ENCODE measurements at places on chromosomes 3 and 15. TPM values are rescaled to one million over a fixed set of nuclear protein-coding genes. Genes with fewer than 3 reads are reported as not detected.

DNA sequence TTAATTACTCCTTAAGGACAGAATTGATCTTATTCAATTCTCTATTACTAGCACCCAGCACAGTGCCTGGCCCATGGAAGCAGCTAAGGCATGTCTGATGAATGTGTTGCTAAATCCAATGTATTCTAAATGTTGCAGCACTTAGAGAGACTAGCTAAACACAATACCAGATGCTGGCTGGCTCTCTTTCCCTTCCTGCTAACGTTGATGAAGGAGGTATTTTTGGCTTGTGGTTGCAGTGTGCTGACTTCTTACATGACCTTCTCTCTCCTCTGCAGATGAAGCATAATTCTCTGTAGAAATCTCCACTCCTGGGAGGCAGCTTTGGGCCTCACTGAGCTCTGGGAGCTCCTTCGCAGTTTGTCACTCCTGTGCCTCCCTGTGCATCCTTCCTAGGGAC, 183.6 kb downstream of the PEX5L start:
- DNase-seq, result no peak

The OXTR gene
- total RNA-seq, result not detected

DNA sequence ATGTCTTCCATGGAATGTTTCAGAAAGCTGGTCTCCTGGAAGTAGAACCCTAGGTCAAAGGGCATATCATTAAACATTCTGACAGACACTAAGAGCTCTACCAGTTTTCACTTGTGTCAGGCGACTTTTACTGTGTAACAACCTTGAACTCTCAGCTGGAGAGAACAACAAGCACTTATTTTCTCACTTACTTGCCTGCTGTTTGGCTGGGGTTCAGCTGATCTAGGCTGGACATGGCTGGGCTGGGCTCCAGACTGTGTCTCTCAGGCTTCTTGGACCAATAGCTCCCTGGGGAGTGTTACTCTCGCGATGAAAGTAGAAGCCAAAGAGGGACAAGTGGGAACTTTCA, 527.3 kb downstream of the SHQ1 start:
- no peak for DNase-seq

DNA sequence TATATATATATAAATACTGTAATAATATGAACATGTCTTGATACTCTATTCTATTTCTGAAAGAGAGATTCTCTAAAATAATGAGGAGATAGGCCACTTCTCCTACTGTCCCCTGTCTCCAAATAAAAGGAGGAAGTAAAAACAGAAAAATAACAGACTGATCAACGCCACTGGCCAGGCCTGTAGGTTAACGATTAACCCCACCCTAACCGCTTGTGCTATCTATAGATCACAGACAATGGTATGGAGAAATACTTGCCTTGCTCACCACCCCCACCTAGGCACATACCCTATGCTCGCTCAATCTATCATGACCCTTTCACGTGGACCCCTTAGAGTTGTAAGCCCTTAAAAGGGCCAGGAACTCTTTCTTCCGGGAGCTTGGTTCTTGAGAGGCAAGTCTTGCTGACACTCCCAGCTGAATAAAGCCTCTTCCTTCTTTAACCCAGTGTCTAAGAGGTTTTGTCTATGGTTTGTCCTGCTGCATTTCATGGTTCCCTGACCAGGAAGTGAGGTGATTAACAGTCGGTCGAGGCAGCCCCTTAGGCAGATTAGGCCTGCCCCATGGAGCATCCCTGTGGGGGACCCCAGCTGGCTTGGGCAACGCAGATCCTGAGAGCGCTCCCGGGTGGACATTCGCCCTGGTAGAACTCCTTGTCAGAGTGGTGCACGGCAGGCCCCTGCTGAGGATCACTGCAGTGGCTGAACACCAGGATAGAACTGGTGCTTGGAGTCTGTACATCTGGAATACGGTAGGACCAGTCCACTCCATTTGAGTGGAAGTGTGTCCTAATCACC, 521.8 kb upstream of the CNTN3 start:
- DNase-seq, result no peak

DNA sequence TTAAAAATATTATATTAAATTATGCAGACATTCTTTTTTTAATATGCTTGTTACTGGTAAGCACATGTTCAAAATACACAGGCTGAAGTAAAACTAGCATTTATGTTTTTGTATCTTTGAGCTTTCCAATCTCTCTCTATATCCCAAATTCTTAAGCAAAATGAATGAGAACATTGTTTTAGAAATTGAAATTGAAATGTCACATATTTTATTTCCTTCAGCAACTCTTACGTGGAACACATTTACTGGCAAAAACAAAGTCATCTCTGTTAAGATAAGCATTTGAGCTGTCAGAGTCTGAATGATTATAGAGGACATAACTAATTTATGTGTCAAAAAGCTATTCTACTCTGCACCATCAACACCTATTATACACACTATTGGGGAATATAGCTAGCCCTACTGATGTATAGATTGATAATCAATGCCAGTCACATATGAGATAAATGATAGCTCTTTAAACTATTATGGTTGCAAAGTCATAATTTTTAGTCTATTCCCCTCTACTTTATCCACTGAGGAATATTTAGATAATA, 535.4 kb upstream of the BCHE start:
- no peak for DNase-seq

The EPHA3 gene
- total RNA-seq, result not detected

- DNase-seq, result no peak
These were observed 22.4 kb downstream of the FBXW12 start for GRCh38 chr3:48394391-48394790.

The ZNF502 gene
- 5.8 TPM for total RNA-seq

- no peak for DNase-seq
These were observed 26.9 kb downstream of the NEK10 start for GRCh38 chr3:27342267-27342666.

The FOXL2 gene
- 0.11 TPM for total RNA-seq

The SAMD7 gene
- not detected for total RNA-seq

- no peak for DNase-seq
These were observed 370.6 kb upstream of the PROK2 start for GRCh38 chr3:72155391-72156064.

DNA sequence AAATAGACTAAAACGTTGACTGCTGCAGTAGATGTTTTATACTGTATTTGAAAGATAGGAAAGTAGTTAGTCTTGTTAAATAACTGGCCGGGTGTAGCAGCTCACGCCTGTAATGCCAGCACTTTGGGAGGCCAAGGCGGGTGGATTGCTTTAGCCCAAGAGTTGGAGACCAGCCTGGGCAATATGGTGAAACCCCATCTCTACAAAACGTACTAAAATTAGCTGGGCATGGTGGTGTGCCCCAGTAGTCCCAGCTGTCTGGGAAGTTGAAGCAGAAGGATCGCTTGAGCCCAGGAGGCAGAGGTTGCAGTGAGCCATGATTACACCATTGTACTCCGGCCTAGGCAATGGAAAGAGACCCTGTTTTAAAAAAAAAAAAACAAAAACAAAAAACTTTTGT, 60.5 kb upstream of the ULK4 start:
- no peak for DNase-seq

The ZBTB47 gene
- 0.24 TPM for total RNA-seq

GRCh38 chr15:24924153-24924552, 30.6 kb upstream of the SNRPN start:
- no peak for DNase-seq

GRCh38 chr3:48500656-48501055, 3.3 kb downstream of the SHISA5 start:
- DNase-seq, result no peak

DNA sequence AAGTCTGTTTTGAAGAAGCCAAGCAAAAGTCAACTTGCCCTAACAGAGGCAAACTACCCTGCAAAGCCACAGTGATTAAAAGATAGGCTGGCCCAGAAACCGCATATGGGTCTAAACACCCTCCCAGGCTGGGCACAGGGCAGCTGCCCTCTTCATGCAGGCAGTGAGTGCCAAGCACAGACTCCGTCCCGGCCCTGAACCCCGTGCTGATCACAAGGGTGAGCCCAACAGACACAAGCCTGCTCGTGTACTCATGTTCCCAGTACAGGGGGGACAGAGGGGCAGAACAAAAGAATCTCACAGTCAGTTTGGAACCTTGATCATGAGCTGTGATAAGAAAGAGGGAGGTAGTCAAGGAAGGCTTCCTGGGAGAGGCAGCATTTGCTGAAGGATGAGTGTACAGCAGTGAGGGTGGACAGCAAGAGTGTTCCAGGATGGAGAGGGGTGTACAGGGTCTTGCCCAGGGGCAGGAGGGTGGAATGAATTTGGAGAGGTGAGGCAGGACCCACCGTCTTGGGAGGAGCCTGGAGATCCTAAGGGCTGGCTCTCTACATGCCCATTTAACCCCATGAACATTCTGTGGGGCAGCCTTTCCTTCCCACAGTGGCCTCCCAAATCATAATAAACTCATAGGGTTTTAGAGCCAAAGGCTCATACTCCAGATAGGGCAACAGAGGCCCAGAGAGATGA, 43.2 kb upstream of the PRR23E start:
- DNase-seq, result no peak

GRCh38 chr15:101143321-101143720, 108.5 kb downstream of the CHSY1 start:
- no peak for DNase-seq

DNA sequence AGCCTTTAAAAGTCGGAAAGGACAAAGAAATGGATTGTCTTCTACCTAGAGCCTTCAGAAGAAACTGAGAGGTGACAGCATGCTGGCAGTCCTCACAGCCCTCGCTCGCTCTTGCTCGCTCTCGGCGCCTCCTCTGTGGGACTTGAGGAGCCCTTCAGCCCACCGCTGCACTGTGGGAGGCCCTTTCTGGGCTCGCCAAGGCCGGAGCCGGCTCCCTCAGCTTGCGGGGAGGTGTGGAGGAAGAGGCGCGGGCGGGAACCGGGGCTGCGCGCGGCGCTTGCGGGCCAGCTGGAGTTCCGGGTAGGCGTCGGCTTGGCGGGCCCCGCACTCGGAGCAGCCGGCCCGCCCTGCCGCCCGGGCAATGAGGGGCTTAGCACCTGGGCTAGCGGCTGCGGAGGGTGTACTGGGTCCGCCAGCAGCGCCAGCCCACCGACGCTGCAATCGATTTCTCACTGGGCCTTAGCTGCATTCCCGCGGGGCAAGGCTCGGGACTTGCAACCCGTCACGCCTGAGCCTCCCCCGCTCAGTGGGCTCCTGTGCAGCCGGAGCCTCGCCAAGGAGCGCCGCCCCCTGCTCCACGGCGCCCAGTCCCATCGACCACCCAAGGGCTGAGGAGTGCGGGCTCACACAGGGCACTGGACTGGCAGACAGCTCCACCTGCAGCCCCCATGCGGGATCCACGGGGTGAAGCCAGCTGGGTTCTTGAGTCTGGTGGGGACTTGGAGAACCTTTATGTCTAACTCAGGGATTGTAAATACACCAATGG, 953.8 kb upstream of the GBE1 start:
- no peak for DNase-seq

The CFAP100 gene
- total RNA-seq, result not detected

DNA sequence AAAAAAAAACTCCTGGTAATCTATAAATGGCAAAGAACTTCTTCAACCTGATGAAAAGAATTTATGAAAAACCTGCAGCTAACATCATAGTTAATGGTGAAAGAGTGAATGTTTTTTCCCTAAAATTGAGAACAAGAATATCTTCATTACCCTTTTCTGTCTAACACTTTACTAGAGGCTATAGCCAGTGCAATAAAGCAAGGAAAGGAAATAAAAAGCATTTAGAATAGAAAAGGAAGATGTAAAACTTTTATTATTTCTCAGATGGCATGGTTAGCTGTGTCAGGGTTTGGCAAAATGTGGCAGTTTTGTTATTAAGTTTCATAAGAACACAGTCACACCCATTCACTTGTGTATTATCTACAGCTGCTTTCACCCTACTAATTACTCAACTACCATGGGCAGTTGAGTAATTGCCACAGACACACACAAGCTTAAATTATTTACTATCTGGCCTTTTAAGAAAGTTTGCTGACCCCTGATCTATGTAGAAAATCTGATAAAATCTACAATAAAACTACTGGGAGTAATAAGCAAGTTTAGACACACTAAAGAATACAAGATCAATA, 465.1 kb downstream of the MAGI1 start:
- no peak for DNase-seq

DNA sequence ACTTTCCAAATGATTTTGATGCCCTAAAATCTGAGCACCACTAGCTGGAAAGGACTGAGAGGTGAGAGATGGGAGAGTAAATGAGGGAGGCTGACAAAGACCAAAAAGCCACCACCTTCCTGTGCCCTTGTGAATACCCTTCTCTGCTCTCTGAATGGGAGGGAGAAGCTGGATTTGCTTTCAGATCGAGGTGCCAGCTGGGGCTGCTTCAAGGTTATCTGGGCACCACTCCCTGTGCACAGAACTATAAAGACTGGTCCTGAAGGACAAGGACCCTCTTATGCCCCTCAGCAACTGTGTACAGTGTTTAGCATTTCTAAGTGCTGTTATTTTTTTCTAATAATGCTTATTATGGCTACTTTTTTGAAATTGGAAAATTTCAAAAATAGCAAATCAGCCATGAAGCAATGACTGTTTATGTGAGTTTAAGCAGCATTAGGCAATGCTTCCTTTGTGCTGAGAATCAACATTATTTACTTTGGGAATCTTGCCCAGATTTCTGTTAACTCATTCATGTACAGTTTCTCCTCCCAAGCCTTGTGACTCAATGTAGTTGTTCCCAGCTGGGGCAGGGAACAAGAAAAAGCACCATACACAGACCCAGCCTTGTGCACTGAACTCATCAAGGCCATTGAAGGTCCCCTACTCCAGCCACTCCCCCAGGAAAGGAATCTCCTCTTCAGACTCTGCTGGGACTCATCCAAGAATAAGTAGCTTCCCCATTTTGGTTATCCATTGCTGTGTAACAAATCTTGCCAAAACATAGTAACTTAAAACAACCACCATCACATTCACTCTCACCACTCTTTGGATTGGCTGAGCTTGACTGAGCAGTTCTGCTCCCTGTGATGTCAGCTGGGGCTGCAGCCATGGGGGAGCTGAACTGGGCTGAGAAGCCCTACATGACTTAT, 37.3 kb upstream of the CDV3 start:
- DNase-seq, result no peak

- DNase-seq, result no peak
These were observed 138.7 kb downstream of the PEX5L start for GRCh38 chr3:179898024-179898423.

The PXYLP1 gene
- total RNA-seq, result 14.5 TPM

DNA sequence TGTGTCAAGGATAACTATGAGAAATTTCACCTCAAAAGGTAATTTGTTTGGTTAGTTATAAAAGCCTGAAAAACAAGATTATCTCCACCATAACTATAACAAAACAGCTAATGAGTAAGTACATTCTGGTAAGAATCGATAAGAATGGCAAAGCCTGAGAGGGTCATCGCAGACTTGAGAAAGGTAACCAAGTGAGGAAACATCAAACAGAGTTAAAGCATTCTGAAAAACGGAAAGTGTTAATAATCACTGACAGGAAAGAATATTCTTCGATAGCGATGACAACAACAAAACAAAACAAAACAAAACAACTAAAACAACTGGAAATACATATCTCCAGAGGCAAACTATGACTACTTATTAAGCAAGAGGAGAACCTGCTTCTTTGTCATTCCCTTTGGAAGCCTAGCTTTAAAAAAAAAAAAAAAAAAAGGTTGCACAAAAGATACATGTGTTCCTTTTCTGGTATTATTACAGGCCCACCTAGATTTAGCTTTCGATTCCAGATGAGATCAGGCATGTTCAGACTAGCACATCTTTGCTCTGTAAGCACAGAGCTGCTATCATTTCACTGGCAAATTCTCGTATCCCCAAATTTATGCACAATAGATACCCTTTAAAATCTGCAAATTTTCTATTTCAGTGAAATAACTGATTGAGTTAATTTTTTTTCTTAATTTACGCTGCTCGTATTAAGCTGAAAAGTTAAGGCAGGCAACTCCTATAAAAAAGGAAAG, 155.6 kb downstream of the TIGIT start:
- no peak for DNase-seq

The CRYGS gene
- 2.0 TPM for total RNA-seq

The ZPLD1 gene
- total RNA-seq, result not detected

All from CD8-positive, alpha-beta T cell (primary cell).